ENCODE measurements at places on chromosomes 11 and 22.

GRCh38 chr11:95682552-95682951 lies 107.0 kb downstream of the FAM76B start:
- no peak for DNase-seq

DNA sequence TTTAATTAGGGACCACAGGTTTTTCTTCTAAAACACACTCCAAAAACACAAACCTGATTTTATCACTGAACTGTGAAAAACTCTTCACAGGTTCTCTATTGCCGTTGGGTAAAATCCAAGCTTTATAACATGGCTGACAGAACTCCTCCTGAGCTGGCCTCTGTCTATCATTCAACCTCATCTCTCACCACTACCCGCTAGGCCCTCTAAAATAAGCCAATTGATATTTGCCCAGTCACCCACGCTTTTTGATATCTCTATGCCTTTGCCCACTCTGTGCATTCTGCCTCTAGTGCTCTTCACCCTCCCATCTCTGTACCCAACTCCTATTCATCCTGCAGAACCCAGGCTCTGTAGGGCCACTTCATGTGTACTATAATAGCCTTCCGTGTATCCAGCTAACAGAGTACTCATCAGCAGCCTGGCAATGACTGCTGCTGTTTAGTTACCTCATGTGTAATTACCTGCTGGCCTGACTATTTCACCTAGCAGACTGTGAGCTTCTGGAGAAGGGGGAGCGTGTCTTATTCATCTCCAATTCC lies 1.1 kb upstream of the CNGA4 start:
- no peak for DNase-seq

- DNase-seq, result peak; percentile 74
These were observed 3.5 kb downstream of the CBX7 start for GRCh38 chr22:39148727-39149535.

- DNase-seq, result no peak
These were observed 117.7 kb downstream of the PTPRJ start for GRCh38 chr11:48098024-48098423.

- DNase-seq, result no peak
These were observed 1291.0 kb upstream of the CNTN5 start for GRCh38 chr11:97729546-97730272.

DNA sequence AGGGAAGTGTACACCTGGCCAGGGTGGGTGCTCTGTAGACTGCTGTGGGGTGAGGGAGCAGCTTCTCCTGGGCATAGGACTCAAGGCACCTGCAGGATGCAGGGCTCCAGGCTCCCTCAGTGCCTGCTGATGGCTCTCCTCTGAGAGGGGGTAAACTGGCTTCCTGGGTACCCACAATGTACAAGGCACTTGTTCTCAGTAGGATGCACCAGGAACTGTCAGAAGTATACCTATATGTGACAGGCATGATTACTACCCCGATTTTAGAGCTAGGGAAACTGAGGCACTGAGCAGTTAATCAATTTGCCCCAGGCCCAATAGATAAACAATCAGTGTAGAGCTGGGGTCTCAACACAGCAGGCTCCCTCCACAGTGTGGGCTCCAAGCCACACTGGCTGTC lies 31.4 kb upstream of the GNAZ start:
- DNase-seq, result no peak

DNA sequence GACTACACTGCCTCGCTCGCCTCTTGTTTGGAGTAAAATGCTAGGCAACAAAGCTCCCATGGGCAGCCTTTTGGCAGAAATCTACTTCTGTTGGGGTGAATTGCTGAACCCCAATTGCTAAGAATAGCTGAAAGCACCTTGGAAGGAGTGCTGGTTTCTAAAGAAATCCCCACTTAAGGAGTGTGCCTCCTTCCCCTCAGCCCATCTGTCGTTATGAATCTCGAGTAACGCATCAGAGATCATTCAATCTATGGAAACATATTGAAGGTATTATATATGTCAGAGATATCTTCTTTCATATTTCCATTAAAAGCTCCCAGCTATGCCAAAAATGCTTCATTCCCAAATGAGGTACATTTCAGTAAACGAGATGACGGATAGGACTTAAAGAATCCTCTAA lies 229.6 kb upstream of the BLID start:
- no peak for DNase-seq

DNA sequence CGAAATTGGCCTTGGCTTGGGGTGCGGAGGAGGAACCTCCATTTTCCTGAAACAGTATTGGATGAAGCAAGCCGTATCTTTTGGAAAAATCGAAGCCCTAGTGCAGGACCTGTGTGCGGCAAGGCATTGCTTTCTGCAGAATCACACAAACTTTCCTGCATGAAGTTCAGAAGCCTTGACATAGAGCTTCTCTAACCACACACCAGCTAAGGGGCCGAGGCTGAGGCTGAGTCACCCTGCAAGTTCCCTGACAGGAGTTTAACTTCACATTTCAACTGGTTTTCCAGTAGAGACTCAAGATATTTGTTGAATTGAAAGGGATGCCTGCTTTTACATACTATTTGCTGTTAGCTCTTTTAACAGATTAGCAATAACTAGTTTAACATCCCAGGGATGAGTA lies 67.8 kb downstream of the TCF20 start:
- peak; percentile 43 for DNase-seq

DNA sequence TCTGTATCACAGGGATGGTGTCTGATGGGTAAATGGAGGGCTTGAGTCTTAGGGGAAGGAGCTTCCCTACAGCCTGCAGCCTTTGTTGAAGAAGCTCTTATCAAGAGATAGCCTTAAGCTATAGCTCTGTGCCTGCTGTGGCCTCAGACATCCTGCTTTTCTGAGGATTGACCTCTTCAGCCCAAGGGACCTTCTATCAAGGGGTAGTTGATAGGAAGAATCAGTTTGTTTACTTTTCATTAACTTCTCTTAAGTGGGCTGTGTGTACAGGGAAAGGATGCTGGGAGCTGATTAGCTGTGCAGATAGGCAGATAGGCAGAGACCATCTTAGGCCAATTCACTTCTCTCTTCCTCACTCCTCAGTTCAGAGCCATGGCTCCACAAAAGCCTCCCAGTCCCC lies 151.8 kb upstream of the CADM1 start:
- no peak for DNase-seq

DNA sequence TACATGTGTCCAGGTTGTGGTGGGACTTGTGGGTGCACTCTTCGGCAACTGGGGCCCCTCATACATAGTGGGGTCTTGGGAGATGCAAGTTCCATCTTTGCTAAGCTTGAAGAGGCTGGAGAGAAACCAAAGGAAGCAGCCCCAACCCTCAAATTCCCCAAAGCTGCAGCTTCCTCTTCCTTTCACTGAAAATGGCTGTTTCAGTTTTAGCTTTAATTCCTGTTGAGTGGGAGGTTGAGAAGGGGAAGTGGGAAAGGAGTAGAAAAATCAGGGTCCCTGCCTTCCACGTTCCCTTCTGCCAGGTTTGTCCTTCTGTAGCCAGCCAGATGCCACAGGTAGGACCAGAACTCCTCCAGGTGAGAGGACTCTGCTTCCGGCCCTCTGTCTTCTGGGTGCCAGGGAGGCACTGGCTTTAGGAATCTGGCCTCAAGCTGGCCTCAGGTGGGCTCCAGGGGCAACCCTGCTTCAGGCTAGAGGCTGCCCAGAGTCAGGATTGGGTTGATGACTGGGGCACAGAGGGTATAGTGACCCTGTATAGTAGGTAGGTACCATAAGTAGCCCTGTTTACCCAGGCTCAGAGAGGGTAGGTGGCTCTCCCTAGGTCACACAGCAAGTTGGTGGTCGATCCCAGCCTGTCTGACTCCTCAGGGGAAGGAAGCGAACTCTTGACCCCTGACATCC lies 16.2 kb downstream of the P2RY6 start:
- no peak for DNase-seq

GRCh38 chr11:67345247-67345919 lies 8.0 kb downstream of the POLD4 start:
- no peak for DNase-seq

- DNase-seq, result no peak
These were observed 9.8 kb downstream of the YAP1 start for GRCh38 chr11:102119997-102120396.

DNA sequence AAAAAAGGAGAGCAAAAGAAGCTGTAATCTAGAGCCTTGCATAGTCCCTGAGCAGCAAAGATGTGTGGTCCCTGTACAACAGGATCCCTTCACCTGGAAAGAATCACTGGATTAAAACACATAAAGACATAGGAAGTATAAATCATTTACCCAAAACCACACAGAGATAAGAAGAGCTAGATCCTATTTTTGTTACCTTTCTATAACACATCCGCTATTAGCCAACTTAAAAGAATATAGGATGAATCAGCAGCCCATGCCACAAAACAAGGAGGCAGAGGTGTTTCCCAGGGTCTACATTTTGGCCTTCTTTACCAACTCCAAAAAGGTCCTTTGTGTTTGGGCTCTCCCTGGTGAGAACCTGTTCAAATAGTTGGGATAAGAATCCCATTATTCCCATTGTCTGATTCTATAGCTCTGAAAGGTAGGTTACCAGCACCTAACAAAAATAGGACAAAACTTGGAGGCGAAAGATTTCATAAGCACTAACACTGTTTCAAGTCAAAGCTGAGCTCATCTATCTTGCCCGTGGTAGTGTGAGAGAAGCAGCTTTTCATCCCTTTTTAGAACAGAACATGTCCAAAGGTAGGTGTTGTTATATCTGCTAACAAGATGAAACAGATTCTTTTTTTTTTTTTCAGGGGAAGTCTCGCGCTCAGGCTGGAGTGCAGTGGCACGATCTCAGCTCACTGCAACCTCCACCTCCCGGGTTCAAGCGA lies 26.8 kb downstream of the PAK1 start:
- no peak for DNase-seq

GRCh38 chr11:73412308-73412707 lies 36.1 kb downstream of the RELT start:
- no peak for DNase-seq

DNA sequence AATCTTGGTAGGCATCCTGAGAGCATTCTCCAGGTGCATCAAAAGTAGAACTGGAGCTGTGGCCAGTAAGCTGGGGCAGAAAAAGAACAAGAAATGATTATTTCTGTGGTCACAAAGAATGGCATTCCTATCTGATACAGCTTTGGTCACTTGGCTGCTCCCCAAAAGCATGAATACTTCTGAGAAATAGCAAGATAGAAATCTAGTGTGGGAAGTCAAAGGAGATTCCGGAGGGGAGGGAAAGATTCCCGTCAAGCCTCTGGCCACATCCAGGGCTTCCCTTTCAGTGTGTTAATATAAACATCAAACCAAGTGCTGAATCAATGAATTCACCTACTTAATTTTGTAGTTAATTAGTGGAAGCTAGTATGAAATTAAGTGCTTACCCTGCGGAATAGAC lies 1185.4 kb downstream of the LRRC4C start:
- DNase-seq, result no peak

- DNase-seq, result no peak
These were observed 94.9 kb downstream of the ZBTB16 start for GRCh38 chr11:114154271-114155047.

GRCh38 chr11:93477684-93478234 lies 65.4 kb downstream of the SMCO4 start:
- no peak for DNase-seq

DNA sequence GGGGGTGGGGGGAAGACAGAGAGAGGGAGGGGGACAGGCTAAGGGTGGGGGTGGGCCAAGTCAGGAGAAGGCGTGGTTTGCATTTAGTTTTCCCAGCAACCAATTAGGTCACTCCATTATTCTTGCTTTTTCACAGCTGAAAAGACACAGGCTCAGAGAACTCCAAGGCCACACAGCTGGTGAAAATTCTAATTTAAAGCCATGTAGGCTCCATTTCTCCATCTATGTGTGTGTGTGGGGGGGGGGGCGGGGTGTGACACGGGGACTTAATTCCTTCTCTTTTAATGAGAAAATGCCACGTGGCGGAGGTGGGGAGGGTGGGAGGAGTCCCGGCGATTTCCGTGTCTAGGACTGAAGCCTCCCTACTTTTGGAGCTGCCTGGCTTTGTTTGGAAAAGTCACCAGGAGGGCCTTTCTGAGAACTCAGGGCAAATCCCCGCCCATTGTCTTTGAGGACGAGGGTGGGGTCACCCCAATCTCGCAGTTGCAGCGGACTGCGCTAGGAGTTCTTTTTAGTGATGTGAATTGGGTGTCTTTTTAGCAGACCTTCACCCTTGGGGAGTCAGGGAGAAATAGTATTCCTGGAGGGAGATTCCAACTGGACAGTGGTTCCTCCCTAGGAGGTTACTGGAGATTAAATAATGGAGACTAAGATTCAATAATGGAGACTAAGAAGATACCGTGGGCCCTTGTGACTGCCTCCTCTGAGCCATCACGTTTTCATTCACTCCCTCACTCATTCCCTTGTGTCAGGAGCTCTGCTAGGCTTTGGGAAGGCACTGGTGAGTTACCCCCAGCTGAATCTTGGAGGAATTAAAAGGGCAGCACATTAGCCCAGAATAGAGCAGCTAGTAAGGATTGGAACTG lies 36.4 kb upstream of the PTPRJ start:
- DNase-seq, result no peak

DNA sequence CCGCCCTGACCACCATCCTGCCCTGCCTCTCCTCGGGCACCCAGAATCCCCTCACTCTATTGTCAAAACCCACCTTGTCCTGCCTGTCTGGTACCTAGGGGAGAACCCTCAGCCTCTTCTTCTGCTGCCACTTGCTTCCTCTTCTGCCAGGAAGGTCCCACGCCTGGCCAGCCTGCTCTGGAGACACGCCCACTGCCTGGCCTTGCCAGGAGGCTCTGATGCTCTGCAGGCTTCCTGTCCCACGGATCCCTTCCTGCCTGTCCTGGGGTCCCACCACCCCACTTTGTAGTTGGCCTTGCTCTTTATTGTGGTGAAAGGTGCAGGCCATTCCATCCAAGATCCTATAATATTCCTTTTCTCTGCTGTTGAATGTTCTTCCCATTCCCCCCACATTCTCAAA lies 63.4 kb downstream of the BMAL1 start:
- DNase-seq, result no peak

DNA sequence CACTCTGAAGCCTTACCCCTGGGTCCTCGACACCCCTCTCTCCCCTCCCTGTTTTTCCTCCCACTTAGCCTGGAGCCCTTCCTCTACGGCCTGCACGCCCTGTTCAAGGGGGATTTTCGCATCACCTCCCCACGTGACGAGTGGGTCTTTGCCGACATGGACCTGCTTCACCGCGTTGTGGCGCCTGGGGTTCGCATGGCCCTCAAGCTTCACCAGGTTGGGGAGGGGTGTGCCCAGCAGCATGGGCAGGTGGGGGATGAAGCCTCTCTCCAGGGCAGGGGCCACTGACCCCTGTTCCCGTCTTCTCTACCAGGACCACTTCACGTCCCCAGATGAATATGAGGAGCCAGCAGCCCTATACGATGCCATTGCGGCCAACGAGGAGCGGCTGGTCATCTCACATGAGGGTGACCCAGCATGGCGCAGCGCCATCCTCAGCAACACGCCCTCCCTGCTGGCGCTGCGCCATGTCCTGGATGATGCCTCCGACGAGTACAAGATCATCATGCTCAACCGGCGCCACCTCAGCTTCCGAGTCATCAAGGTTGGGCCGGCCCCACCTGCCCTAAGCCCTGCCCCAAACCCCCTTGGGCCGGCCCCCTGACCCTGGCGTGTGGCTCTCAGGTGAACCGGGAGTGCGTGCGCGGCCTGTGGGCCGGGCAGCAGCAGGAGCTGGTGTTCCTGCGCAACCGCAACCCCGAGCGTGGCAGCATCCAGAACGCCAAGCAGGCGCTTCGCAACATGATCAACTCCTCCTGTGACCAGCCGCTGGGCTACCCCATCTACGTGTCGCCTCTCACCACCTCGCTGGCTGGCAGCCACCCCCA lies 2.8 kb upstream of the SIPA1 start:
- no peak for DNase-seq

- no peak for DNase-seq
These were observed 28.1 kb upstream of the P2RY2 start for GRCh38 chr11:73189723-73190556.

- DNase-seq, result no peak
These were observed 97.6 kb upstream of the HSD17B12 start for GRCh38 chr11:43582863-43583462.

GRCh38 chr11:70314730-70315129 lies 44.2 kb downstream of the PPFIA1 start:
- no peak for DNase-seq
